ENCODE measurements at places on chromosomes 4 and X. TPM values are rescaled to one million over a fixed set of nuclear protein-coding genes. Genes with fewer than 3 reads are reported as not detected.

- DNase-seq: no peak
These were observed 1.5 kb downstream of the USP51 start for GRCh38 chrX:55488006-55488592.

- no peak for DNase-seq
These were observed 965.1 kb upstream of the HS3ST1 start for GRCh38 chr4:12393631-12394262.

DNA sequence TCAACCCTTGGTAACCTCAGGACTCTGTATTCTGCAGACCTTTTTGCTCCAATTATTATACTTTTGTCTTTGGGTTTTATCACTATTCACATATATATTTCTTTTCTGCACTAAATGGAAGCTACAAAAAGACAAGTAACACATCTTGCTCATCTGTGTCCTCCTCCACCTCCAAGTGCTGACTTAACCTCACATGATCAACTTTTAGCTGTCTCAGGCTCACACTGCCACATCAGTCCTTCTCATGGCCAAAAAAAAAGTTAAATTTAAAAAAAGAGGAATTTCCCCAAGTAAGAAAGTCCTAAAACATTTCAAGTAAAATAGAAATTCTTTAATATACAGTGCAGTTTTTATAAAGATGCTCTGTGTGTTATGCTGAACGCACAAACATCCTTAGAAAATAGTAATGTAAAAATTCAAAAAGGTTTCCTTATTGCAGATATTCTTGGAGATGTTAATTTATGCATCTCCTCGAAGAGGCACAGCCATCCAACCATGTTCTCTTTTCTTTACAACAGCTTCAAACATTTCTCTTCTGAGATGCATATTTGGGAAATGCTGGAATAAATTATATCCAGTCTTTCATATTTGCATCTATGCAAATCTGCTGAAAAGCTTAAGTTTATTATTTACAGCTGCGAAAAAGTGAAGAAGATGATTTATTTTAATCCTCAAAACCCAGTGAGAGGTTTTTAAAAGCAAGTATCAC, 37.6 kb downstream of the ARAP2 start:
- no peak for DNase-seq

GRCh38 chrX:21723084-21723483, 34.8 kb downstream of the SMPX start:
- DNase-seq: no peak

DNA sequence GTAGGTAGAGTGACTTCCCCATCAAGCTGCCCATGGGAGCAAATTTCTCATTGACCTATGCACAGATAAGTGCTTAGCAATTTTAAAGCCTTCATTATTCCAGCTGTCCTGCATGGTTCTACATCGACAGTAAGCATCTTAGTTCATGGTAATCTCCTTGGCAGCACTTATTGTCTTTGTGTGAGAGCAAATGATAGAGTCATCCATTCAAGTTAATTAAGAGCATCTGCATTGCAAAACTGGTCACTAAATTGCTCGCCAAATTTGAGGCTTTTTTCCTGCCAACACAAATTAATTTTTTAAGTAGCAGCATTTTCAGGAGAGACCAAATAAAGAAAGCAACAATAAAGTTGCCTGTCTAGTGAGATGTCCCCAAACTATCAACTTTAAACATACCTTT, 76.7 kb downstream of the SH3BGRL start:
- DNase-seq: no peak

EDNRA gene
- 9.7 TPM for total RNA-seq
